ENCODE measurements at places on chromosomes 2 and 18.

DNA sequence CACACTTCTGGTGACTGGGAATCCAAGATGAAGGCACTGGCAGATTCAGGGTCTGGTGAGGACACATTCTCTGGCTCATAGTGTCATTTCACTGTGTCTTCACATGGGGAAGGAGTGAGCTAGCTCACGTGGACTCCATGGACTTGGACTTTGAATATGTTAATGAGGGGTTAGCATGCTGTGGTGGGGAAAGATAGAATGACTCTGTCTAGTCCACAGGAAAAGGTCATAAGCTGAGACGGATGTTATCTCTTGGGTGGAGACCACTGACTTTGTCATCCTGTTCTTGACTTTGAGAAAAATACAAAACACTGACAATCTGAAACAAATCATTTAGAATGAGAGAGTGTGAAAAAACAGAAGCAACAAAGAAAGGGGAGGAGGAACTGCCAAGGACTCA lies 145.9 kb downstream of the PIK3C3 start:
- DNase-seq = no peak

GRCh38 chr18:34801774-34802173 lies 91.7 kb downstream of the DTNA start:
- DNase-seq = no peak

- DNase-seq = no peak
Observed at GRCh38 chr2:135890835-135891234, 14.6 kb upstream of the MCM6 start.

- no peak for DNase-seq
Observed at GRCh38 chr2:43345391-43345813, 119.0 kb upstream of the ZFP36L2 start.

DNA sequence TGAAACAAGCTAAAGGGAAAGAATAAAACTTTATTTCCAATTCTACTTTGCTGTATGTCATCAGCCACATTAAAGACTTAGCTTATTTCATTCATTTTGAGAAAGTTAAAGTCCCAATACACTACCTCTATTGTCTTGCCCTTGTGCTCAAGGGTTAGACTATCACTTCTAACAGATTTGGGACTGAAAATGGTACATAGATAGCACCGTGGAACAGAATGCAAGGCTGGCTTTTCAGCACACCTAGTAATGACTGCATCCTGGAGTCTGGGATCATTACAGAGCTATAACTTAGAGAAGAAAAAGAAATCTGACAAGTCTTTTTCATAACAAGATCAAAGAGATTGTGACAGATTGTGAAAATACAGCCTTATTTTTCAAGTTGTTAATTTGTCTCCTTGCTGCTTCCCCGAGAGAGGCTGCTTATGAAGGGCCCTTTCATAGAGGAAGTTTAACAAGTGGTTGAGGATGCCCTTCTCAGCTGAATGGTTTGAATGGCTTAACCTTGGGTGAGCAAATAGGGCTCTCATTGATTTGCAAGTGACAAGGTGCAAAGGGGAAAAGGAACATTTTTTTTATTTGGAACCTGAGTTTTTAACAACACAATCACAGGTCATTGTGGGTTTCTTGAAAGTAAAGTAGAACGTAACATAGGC lies 371.8 kb downstream of the EPHA4 start:
- no peak for DNase-seq

- no peak for DNase-seq
Observed at GRCh38 chr2:172408143-172408766, 19.1 kb upstream of the ITGA6 start.

- peak; percentile 20 for DNase-seq
Observed at GRCh38 chr2:9002637-9003365, 683 bp downstream of the MBOAT2 start.

DNA sequence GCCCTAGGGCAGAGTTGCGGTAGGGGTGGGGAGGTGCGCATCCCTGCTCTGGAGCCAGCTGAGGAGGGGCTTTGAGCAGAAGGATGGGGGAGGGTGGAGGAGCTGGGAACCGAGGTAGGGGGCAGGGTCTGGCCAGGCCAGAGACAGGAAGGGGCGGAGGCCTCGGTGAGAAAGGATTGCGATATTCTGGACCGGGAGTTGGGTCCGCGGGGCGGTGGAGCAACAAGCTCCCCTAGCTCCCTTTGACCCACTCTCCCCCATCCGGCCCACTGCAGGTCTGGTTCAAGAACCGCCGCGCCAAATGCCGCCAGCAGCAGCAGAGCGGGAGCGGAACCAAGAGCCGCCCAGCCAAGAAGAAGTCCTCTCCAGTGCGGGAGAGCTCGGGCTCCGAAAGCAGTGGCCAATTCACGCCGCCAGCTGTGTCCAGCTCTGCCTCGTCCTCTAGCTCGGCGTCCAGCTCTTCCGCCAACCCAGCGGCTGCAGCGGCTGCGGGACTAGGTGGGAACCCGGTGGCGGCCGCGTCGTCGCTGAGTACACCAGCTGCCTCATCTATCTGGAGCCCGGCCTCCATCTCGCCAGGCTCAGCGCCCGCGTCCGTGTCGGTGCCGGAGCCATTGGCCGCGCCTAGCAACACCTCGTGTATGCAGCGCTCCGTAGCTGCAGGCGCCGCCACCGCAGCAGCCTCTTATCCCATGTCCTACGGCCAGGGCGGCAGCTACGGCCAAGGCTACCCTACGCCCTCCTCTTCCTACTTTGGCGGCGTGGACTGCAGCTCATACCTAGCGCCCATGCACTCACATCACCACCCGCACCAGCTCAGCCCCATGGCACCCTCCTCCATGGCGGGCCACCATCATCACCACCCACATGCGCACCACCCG lies 4.8 kb downstream of the OTX1 start:
- no peak for DNase-seq

DNA sequence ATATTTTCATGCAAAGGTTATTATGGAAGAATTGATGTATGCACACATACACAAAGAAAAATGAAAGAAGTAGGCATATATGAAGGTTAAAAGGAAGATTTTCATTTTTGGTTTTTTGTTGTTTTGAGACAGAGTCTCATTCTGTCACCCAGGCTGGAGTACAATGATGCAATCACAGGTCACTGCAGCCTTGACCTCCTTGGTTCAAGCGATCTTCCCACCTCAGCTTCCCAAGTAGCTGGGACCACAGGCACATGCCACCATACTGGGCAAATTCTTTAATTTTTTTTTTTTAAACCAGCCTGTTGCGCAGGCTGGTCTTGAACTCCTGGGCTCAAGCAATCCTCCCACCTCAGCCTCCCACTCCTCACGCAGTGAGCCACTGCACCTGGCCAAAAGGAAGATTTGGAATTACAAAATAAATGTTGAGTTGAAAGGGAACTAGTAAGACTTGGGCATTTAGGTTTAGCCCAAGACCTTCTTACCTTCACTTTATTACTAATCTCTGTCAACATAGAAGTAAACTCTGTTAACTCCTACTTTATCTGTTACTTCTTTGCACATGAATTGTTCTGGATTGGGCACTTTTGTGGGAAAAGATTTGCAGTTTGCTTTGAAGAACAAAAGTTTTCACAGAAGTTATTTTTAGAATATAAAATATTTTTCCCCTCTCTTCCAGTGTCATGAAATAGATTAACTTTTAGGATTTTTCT lies 31.7 kb upstream of the NBEAL1 start:
- DNase-seq = no peak

GRCh38 chr2:158797963-158798700 lies 3.0 kb downstream of the DAPL1 start:
- DNase-seq = no peak

- no peak for DNase-seq
Observed at GRCh38 chr2:75604484-75604883, 42.1 kb upstream of the MRPL19 start.

DNA sequence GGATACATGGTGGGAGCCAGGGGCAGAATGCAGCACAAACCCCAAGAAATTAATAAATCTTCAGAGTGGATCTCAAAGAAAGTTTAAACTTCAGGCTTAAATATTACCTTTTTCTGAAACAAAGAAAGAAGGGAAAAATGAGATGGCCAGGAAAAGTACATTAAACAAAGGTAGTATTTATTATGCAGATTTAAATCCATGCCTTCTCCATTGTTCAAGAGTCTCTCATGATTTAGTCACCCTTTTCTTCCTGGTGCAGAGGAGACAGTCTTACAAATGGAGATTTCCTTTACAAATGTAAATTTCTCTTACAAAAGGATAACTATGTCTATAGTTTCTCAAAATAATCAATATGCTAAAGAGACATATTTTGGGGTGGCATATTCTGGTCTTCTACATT lies 33.4 kb upstream of the PPM1B start:
- no peak for DNase-seq

- DNase-seq = no peak
Observed at GRCh38 chr2:168028362-168028761, 219.0 kb downstream of the STK39 start.

GRCh38 chr2:118112771-118113334 lies 24.6 kb downstream of the INSIG2 start:
- DNase-seq = no peak

DNA sequence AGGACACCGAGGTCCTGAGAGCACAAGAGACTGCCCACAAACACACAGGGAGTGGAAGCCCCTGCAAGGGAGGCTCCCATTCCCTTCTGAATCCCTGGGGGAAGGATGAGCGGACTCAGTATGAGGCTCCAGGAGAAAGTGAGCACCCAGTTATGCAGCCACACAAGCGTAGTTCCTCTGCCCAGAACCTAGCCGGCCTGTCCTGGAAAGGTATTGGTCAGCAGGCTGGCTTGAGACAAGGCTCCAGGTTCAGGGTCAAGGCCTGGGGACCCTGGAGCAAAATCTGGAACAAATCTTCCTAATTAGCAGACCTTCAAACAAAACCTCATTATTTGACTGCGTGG lies 1.2 kb upstream of the CAPG start:
- no peak for DNase-seq

- no peak for DNase-seq
Observed at GRCh38 chr2:215504547-215504946, 68.7 kb upstream of the FN1 start.

DNA sequence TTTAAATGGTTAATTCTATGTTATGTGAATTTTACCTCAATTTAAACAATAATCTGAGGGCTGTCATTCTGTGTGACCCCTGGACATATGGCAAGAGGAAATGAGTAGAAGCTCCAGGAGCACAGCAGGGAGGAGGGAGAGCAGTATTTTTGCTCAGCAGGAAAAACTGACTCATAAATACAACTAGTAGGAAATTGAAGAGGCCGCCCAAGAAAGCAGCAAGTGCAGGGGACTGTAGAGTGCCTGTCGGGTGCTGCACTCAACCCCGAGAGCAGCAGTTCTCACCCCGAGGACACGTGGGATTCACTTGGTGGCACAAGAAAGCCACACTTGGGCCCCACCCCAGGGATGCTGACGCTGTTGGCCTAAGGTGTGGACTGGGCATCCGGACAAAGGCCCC lies 60.8 kb downstream of the NPAS2 start:
- DNase-seq = no peak

- DNase-seq = no peak
Observed at GRCh38 chr18:30094556-30094955, 948.0 kb downstream of the DSC3 start.

DNA sequence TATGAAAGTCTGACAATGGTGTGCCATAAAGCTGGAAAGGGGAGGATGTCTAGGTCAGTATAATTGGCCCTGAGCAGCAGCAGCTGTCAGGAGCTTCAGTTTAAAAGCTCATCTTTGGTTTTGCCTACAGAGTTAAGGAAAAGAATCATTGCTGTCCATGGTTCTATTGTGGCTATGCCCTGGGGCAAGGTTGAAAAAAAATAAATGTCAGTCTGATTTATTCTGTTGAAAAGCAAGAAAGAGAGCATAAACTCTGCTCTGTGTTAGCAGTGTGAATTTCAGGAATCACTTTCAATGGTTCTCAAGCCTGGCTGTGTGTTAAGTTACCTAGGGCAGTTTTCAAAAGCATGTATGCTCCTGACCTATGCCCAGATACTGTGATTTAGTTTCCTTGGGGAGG lies 446.7 kb downstream of the SETBP1 start:
- no peak for DNase-seq

GRCh38 chr2:207996848-207997247 lies 28.5 kb downstream of the PLEKHM3 start:
- DNase-seq = no peak

DNA sequence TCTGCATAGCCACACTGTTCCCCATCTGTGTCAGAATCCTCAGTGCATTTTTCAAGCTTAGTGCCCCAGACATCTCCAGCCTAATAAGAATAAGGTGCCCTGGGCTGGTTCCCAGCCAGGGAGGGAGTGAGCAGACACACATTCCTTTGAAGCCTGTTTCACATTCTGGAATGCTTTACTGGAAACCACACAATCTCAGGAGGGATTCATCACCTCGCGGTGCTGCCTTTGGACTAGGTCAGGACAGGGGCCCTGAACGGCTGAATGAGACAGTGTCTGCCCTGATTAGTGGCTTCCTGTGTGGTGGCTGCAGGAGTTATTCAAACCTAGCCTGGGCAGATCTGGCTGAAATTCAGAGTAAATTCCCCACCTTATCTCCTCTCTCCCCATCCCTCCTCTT lies 108.0 kb upstream of the LDAH start:
- no peak for DNase-seq
